Activated T-helper 1 cell treated with Interleukin-2 at 50 U/mL for 16 hours (primary cell): ENCODE measurements at places on chromosomes 4 and X.

DNA sequence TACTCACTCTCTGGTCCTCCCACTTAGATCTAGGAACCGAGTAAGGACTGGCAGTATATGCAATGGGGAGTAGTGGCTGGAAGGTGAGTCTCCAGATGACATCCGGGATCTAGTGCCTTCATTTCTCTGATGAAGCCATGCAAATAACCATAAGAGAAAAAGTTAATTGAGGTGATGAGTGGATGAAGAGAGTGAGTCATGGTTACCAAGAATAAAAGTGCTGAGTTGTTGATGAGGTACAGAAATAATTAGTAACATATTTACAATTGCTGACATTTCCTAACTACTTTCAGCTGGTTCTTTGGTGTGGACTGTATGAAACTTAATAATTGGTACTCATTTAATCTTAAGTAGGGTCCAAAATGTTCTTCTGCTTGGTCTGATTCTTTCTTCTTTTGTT is 146.7 kb upstream of the PITX2 start:
- no peak for DNase-seq

GRCh38 chrX:12971282-12972003 is 3.5 kb upstream of the TMSB4X start:
- DNase-seq: no peak

DNA sequence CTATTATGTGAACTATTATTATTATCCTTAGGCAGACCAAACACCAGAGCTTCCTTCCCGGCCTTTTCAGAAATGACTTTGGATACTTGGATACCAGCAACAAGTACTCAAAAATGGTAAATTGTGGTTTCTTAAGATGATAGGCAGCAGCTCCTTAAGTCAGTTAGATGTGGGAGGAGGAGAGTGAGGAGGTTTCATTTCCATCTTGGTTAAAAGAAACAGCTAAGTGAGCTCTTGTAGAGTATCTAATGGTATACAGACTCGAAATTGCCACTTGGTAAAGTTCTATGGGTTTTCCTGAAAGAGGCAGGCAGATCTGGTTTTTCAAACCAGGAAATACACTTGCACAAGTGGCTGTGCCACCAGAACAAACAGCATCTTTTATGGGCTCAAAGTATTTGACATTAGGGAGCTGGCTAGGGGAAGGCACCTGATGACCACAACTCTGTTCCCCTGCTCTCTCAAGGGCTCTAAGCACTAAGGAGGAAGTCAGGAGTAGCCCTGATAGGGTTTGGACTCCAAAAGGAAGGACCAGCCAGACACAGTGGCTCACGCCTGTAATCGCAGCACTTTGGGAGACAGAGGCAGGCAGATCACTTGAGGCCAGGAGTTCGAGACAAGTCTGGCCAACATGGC is 130.9 kb downstream of the TMEM164 start:
- no peak for DNase-seq

GRCh38 chr4:123671636-123672404 is 275.2 kb downstream of the SPRY1 start:
- no peak for DNase-seq

- no peak for DNase-seq
These were observed 180.3 kb upstream of the PPARGC1A start for GRCh38 chr4:24070117-24070516.

- DNase-seq: no peak
These were observed 349.5 kb upstream of the HAND2 start for GRCh38 chr4:173879509-173879908.

DNA sequence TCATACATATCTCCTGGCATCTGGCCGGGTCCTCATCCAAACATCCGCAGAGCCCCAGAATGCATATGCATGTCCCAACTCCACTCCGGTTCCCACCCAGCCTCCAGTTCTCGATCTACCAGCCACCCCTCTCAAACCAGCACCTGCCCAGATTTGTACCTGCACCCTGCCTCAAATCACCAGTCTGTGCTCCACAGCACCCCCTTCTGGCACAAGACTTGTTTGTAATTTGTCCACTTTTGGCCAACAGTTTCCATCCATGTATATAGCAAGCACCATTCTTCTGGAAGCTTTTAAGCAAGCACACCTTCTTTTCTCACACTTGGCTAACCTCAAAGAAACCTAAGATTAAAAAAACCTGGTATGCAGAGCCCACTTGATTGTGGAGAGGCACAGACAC is 644.1 kb downstream of the MID1IP1 start:
- no peak for DNase-seq

DNA sequence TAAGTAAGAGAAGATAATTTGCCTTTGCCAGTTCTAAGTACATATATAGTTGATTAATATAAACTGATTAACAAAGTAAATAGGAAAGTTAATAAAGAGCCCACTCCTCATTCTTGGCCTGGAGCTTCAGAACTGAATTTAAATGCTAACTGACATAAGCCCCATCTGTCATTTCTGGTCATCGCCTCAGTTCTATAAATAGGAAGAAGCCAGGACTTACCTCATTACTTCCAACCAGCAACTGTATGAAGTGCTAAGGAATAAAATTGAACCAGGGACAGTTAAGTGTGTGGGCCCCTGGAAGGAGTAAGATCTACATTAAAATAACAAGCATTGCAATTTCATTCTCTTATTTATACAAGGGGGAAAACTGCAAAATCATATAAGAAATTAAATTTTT is 52.0 kb upstream of the PDLIM5 start:
- no peak for DNase-seq

- no peak for DNase-seq
These were observed 949.7 kb upstream of the TENM3 start for GRCh38 chr4:181293541-181293940.
